ENCODE measurements at places on chromosomes 11 and 22.

DNA sequence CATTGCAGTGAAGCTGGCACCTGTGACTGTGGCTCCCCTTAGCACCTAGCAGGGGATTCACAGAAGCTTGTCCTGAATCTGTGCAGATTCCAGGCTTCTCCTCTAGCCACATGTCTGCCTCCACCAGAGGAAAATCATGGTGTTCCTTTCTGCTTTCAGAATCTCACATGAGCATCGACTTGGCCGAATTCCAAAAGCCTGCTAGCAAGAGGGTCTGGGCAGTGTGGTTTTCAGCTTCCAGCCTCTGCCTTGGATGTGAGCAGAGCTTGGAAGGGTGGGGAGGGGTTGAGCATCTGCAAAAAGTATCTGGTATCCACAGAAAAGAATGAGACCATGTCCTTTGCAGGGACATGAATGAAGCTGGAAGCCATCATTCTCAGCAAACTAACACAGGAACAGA is 911.1 kb downstream of the TBC1D22A start:
- no peak overlapping the region for H3K27ac ChIP-seq
- no peaks in the 10 kb centered on the region for H3K27me3 ChIP-seq
- H3K36me3 ChIP-seq = no peaks in the 10 kb centered on the region
- no peaks in the 10 kb centered on the region for H3K4me1 ChIP-seq
- no peak overlapping the region for H3K4me3 ChIP-seq

- H3K4me1 ChIP-seq = no peaks in the 10 kb centered on the region
- H3K27ac ChIP-seq = no peak overlapping the region
- peaks cover 31% of the 10 kb centered on the region for H3K27me3 ChIP-seq
- H3K36me3 ChIP-seq = no peaks in the 10 kb centered on the region
- DNase-seq = no peak
These were observed 149.6 kb upstream of the SYT13 start for GRCh38 chr11:45435706-45436105.

DNA sequence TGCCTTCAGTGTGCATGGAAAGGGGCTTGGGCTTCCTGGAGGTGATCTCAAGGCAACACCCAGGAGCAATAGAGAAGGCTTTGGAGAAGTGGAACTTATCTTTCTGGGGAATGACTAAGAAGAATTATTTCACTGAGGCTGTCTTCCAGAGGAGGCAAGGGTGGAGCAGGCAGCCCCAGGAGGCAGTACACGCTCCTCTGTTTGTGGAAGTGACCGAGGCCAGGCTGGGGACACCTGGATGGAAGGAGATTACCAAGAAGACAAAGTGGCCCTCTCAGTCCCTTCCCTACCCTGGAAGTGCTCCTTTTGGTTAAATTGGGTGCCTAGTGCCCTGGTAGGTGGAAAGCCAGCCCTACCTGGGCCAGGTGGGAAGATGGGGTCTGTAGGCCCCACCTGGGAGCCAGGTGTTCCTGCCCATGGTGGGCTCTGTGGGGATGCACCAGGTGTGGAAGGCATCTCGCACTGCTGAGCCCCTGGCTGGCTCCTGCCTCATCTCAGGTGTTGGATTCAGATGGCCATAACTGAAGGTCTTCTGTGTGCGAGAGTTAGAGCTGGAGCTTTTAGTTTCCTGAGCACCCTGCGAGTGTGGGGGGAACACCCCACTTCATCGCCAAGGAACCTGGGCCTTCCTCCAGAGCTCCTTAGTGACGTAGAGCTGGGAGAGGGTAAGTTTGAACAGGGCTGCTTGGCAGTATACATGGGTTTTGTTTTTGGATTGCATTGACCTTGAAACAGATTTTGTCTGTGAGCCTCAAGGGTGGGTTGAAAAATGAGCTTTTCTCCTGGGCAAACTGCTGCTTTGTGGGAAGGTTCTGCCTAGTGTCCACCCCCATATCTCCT is 46.1 kb downstream of the MICAL2 start:
- no peaks in the 10 kb centered on the region for H3K27me3 ChIP-seq
- peak overlapping the region; percentile 4 for H3K27ac ChIP-seq
- no peak overlapping the region for H3K4me3 ChIP-seq
- DNase-seq = no peak
- H3K4me1 ChIP-seq = peaks cover 46% of the 10 kb centered on the region

- peaks cover 93% of the 10 kb centered on the region for H3K36me3 ChIP-seq
- no peaks in the 10 kb centered on the region for H3K27me3 ChIP-seq
- DNase-seq = no peak
- no peak overlapping the region for H3K4me3 ChIP-seq
- peaks cover 9% of the 10 kb centered on the region for H3K4me1 ChIP-seq
These were observed 37.0 kb upstream of the HMOX1 start for GRCh38 chr22:35343664-35344550.

DNA sequence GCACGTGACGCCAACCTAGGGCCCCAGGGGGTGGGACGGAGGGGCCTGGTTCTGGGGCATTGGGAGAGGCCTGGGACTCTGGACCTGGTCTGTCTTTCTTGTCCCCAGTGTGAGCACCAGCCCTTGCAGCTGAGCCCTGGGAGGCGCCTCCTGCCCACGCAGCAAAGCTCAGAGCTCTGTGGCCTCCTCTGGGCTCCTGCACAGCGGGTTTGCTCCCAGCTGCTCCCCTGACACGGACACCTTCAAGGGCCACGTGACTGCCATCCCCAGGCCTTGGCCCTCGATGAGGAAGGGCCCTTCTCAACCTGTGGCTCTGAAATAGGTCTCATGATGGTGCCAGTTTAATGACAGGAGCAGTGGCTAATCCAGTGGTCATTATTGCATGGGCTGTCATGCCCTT is 31.5 kb upstream of the CCDC188 start:
- H3K4me3 ChIP-seq = no peak overlapping the region
- H3K36me3 ChIP-seq = no peaks in the 10 kb centered on the region
- DNase-seq = no peak
- no peaks in the 10 kb centered on the region for H3K4me1 ChIP-seq

GRCh38 chr11:128727796-128728431 is 34.0 kb downstream of the FLI1 start:
- H3K36me3 ChIP-seq = no peaks in the 10 kb centered on the region
- H3K4me3 ChIP-seq = no peak overlapping the region
- H3K27ac ChIP-seq = peak overlapping the region; percentile 32
- DNase-seq = no peak
- H3K4me1 ChIP-seq = peaks cover 49% of the 10 kb centered on the region
- peaks cover 3% of the 10 kb centered on the region for H3K27me3 ChIP-seq

DNA sequence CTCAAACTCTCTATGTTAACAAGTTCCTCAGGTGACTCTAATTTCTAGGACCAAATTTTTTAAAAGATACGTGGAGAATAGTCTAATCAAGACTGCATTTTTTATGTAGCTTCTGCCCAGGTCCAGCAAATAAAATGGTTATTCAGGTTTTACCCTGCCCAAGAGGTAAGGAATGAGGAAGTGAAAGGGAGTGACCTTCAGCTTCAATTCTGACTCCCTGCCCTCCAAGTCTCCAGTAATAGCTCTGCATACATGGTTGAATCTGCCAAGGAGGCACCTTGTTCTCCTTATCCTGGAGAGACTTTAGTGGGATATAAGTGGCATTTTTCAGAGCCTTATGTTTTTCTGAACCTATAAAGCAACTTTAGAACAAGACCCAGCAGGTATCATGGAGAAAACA is 15.5 kb downstream of the MUC15 start:
- H3K4me3 ChIP-seq = no peak overlapping the region
- H3K4me1 ChIP-seq = no peaks in the 10 kb centered on the region
- DNase-seq = no peak
- H3K27me3 ChIP-seq = no peaks in the 10 kb centered on the region

DNA sequence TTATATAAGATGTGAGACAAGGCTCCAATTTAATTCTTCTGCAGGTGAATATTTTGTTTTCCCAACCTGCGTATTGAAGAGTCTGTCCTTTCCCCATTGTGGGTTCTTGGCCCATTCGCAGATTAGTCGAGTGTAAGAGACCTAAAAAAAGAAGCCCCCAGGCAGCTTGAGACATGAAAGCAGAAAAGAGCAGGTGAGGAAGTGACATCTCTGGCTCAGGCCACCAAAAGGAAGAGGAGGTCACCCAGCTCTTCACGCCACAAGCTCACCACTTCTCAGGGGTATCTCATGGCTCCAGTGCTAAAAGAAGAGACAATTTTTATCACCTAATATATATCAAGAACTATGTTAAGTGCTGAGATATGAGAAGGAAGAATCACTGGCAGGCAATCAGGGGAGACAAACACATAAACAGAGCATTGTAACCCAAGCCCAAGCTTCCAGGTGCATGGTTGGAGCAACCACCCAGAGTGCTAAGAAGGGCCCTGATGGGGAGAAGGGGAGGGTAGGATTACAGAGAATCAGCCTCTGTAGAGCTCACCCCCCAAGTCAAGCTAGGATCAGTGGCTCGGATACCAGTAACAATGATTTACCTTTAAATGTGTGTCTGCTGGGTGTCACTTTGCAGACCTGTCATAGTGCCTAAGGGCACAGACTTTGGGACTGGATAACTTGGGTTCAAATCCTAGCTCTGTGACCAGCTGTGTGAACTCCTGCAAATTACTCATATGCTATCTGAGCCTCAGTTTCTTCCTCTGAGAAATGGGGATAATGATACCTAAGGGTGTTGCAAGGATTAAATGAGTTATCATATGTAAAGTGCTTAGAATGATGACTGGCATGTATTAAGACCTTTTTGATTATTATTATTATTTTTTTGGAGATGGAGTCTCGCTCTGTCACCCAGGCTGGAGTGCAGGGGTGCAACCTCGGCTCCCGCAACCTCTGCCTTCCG is 39.2 kb downstream of the MCHR1 start:
- no peak for DNase-seq
- H3K4me1 ChIP-seq = peaks cover 14% of the 10 kb centered on the region
- H3K36me3 ChIP-seq = no peaks in the 10 kb centered on the region
- H3K27me3 ChIP-seq = no peaks in the 10 kb centered on the region

- H3K27ac ChIP-seq = no peak overlapping the region
- peak overlapping the region; percentile 40 for H3K4me3 ChIP-seq
- peak; percentile 80 for DNase-seq
These were observed 107.8 kb downstream of the OSBP2 start for GRCh38 chr22:30802202-30803166.
